Stimulated activated CD8-positive, alpha-beta memory T cell treated with anti-CD3 and anti-CD28 coated beads, Interleukin-2, amount 100 ng/mL, for 1 hour (primary cell): ENCODE measurements at places on chromosomes 2 and 18.

- no peak for DNase-seq
Observed at GRCh38 chr2:196143730-196144131, 27.6 kb downstream of the STK17B start.

DNA sequence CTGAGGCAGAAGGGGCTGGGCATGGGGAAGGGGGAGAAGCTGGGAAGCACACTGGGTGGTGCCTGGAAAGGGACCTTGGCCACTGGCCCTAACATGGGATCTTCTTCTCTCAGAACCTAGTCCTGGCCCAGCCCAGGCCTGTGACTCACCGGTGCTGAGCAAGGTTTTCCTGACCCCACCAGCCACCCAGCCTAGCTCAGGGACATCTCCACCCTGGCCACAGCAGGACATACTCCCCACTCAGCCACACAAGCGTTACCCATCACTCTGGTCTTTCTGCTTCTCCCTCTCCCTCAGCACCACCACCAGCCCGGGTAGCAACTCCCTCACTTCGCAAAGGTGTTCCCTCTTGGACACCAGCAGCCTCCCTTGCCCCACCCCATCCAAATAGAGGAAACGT lies 22.8 kb downstream of the TNS1 start:
- DNase-seq = no peak

DNA sequence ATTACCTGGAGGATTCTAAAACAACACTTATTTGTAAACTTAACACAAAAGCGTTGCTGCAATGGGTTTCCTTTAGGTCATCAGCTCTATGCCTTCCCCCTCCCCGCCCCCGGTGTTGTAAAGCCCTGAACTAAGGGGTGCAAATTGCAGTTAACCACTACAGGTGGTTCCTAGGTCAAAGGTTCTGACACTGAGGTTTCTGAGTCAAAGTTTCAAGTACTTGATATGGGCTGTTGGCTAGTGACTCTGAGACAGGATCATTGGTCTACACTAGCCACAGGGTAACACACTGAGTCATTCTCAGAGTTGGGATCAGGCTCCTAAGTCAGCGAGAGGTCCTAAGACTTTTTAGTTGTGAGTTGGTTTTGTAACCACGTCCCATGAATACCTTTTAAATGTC lies 15.4 kb downstream of the IL1B start:
- no peak for DNase-seq

DNA sequence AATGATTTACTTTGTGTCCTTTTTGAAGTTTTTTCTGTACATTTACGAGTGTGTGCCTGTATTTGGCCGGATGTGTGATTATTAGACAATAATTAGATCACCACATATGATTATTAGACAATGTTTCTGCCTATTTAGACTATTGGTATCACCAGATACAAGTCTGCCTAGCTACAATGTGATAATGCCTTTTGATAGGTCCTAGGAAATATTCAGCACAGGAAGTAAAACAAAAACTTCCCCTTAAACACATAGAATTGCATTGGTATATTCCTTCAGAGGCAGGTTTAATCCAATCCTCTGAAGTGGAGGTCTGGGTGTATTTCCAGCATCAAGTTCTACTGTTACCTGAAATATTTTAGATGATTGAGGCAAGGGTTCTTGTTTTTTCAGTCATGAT lies 275.1 kb downstream of the TGIF1 start:
- DNase-seq = no peak

GRCh38 chr18:55997151-55997561 lies 409.2 kb upstream of the TCF4 start:
- DNase-seq = no peak

GRCh38 chr2:168997118-168997521 lies 34.0 kb downstream of the ABCB11 start:
- no peak for DNase-seq

- peak; percentile 60 for DNase-seq
Observed at GRCh38 chr2:113890253-113891235, 655 bp downstream of the ACTR3 start.

DNA sequence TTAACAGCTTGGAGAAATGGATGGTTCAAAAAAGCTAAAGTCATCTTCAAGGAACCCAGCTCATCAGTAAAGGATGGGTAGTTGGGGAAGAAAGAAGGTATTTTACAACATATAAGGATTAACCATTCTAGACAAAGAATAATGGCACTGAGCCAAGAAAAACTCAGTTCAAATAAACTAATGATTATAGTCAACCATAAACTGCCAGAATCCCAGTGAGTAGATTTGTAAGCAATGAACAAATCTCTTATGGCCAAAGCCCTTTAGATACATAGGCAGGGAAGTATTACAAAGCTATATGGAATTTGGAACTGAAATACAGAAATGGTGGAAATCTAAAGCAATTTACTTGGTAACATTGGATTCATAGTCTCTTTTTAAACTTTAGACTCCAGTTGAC lies 92.4 kb upstream of the ZFP36L2 start:
- no peak for DNase-seq

DNA sequence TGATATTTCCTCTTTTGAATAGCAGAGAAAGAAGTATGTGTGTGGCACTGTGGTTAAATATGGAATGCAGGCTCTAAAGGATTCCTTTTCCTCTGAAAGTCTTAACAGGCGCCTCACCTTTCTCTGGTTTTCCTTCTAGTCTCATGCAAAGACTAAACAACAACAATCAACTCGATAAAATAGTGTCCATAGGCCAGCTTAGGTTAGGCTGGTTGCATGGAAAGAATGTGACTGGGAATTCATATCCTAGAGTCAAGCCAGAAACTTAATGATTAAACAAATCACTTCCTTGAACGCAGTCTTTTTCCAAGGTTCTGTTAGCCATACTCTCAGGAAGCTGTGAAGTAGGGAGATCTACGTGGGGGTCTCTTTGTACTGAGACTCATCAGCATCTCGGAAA lies 800.8 kb upstream of the ID2 start:
- DNase-seq = no peak

GRCh38 chr2:28449488-28450395 lies 46.1 kb upstream of the PLB1 start:
- peak; percentile 8 for DNase-seq

DNA sequence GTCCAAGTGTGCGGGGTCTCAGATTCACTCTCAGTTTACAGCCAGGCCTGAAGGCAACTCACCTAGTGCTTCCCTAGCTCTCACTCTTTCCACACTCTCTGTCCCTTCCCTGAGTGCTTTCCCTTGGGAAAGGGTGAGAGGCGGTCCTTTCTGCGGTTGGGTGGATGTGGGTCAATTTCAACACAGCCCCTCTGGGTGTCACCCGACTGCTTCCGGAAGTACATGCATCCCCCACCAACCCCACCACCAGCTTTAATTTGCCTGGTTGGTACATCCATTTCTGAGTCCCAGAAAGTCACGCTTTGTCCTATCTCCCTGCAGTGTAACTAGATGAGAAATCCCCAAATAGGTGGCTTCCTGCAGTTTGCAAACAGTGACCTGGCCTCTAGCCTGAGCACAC lies 307.3 kb upstream of the MEIS1 start:
- DNase-seq = no peak

GRCh38 chr2:854460-854859 lies 96.2 kb upstream of the SNTG2 start:
- DNase-seq = no peak

DNA sequence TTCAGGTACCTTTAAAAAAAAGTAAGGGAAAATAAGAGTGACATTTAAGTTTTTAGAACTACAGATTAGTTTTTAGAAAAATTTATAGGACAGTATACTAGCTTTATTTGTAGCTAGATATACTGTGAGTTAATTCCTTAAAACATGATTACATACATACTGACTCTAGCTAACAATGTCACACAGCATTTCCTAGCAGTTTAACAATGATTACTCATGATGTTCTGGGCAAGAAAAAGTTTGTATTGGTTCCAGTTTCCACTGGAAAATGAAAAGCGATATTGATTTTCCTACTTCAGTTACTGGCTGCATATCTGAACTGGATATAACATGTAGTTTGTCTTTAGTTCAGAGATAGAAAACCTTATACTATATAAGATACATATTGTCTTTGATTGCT lies 19.4 kb downstream of the SLC39A6 start:
- DNase-seq = no peak

- DNase-seq = no peak
Observed at GRCh38 chr2:81395746-81396145, 1091.2 kb upstream of the LRRTM1 start.

DNA sequence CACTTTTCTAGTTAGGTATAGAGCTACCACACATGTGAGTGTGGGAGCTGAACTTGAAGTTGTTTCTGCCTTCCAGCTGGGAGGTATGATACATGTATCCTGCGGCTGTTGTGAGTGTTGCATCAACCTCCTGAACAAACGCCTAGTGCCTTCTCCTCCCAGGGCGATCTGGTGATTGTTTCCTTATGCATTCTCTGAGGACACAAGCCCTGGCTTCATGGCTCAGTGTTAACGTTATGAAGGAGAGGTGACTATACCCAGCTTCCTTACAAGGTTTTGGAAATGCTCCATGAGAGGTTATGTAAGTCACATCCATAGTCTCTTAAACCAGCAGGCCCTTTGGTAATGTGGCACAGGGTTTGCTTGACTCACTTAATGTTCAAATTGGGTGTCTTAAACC lies 64.9 kb downstream of the SPRED2 start:
- DNase-seq = no peak

DNA sequence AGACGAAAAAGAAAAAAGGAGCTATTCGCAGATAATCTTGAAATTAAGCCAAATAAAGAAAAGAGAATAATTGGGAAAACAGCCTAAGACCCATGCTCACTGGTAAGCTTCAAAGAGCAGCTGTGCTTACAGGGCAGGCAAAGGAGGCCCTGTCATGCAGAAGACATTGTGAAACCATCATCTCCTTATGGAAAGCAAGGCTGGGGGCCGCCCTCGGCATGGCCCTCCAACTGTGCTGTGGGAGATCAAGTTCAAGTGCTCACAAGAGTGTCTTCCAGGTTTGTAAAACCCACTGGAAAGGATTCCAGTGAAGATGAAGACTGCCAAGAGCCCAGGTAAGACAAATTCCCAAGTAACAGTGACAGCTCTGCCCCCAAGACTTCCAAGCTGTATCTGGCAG lies 32.2 kb downstream of the ACVR1 start:
- DNase-seq = no peak

- DNase-seq = no peak
Observed at GRCh38 chr2:21590026-21590690, 466.4 kb downstream of the TDRD15 start.

GRCh38 chr2:216915557-216916150 lies 55.8 kb upstream of the TNP1 start:
- DNase-seq = no peak

- DNase-seq = no peak
Observed at GRCh38 chr2:156136566-156136965, 196.0 kb downstream of the NR4A2 start.

DNA sequence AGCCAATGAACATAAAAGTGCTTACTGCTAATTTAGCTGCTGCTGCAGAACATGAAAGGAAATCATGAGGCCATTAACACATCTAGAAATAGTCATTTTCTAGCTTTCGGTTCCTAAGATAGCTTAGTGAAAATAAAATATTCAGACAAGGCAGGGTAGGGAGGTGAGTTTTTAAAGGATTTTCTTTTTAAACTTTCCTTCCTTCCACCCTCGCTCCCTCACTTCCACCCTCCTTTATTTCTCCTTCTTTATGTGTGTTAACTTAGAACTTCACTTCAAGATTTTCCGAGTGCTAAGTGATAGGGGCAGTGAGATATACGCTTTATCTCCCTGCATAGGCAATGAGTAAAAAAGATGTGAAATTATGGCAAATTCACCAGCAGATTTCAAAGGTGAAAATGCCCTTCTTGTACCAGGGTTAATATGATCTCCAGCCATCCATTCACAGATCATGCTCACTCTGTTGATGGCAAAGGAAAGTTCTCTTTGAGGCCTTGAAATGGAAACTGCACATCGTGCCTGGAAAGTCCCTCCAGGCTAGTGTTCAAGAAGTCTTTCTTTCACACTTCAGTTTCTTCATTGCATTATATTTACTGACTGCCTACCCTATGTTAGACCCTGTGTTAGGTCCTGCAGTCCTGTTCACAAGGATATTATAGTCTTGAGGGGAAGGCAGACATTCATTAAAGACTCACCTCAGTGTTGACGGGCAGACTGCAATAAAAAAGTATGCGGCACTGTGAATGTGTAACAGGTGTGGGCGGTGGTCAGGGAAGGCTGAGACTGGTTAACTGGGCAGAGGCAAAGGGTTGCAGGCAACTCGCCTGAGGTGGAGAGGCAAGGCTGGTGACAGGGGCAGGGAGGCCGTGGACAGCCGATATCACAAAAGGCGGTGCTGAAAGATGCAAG lies 200.8 kb downstream of the PLCL1 start:
- DNase-seq = no peak

DNA sequence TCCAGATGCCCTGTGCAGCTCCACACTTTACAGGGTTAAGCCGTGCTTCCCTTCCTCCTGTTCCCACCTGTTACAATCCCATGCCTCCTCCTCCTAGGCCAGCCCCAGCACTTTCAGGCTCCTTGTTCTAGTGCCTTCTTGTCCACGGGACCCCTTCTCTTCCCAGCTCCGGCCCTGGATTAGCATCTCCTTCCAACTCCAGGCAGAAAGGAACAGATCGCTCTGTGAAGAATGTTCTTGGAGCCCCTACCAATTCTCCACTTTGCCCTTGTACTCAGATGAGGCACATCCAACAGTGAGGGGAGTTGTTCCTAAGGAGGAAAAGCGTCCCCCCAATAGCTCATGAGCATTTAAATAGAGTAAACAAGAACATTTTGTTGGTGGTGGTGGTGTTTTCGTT lies 72.7 kb downstream of the CABLES1 start:
- no peak for DNase-seq

- DNase-seq = no peak
Observed at GRCh38 chr2:54575379-54575888, 119.3 kb downstream of the SPTBN1 start.

DNA sequence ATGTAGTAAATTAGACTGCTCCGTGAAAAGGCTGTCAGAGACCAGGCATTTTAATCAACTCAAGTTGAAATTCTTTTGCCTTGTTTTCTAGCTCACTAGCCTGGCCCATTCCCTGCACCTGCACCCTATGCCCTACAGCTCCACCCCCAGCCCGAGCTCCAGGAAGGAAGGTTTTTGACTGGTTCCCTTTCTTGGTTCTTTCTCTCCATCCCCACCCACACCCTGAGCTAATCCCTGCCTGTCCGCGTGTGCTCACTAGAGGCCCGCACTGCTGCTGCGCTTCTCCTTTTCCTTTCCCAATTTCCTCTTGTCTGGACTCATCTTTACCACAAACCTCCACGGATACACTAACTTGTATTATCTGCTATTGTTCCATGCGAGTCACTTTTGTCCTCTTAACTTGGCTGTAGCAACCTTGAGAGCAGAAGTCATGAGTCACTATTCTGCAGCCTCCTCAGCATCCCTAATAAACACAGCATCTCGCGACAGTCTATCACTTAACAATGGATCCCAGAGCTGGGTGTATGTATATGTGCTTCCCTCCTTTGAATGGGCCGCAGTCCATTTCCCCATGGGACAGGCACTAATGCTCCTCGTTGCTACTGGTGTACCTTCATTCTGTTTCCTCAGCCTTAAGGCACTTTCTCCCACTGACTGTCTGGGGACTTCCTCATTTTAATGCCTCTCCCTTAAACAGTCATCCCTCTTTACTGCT lies 36.5 kb downstream of the COLEC12 start:
- no peak for DNase-seq

DNA sequence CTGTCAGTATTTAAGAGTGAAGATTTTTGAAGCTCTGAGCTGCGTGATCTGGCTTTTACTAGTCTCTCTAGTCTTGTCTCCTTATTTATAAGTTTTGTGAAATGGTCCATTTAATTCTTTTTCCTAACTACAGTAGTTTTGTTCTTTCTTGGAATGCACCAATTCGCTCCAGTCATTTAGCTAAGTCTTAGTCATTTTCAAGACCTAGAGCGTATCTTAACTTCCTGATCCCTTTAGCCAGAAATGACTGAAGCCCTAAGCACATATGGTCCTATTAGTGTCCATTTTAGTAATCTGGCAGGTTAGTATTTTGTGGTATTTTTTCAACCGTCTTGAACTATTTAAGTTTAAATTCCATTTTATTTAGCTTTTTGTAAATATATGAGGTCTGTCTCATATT lies 3.6 kb downstream of the BIRC6 start:
- no peak for DNase-seq
